Cardiac fibroblast (primary cell): ENCODE measurements at places on chromosomes 1 and 21.

DNA sequence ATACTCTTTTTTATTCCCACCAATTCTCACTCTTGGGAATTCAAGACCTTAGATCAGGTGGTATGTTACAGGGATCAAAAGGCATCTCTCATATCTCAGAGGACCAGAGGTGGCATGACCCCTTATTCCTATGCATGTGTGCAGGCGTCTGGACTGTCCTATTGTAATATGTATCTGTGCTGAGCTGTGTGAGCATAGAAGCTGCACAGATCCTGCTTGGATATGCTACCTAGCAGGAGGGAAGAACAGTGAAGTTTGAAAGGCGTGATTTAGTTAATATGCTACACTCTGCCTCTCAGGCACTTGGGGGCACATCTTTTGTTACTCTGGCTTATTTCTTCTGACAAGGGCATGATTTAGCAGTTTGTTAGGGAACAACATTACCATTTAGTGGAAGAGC is 86.7 kb upstream of the ZRANB2 start:
- no peak for DNase-seq

GRCh38 chr1:156905651-156906050 is 12.1 kb downstream of the PEAR1 start:
- DNase-seq, result no peak

- DNase-seq, result no peak
These were observed 25.6 kb downstream of the CDK18 start for GRCh38 chr1:205530116-205530515.

DNA sequence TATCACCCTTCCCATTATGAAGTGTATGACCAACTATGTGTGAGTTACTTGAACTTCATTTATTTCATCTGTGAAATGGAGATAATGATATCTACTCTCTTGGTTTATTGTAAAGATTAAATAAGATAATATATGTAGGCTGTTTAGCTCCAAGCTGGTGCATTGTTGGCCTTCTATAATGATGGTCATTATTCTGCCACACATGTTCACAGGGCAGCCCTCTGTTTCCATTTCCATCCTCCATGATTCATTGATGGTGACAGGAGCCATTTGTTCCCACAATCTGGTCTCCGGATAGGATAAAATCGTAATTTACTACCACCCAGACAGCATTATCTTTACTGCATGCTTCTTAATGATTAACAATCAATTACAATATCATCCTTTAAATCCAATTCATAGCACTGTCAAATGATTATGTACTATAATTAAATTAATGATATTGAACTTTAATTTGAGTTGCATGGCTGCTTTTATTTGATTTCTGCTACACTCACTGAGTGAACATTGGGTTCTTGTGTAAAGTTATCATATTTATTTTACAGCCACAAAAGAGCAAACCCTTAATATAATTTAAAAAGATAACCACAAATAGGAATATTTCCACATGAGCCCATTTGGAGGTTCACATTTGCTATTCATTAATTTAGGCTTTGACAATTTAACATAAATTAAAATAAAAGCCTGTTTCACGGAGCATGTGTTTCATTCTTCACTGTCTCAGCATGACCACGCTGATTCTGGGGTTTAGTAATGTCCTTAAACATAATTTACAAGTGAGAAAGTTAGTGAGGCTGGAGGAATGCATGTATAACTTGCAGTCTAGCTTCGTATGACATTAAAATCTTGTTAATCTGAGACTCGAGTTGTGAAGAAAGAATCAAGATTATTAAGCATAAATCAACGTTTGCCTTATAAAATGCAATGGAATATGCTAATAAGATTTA is 596.4 kb upstream of the ZRANB2 start:
- no peak for DNase-seq

DNA sequence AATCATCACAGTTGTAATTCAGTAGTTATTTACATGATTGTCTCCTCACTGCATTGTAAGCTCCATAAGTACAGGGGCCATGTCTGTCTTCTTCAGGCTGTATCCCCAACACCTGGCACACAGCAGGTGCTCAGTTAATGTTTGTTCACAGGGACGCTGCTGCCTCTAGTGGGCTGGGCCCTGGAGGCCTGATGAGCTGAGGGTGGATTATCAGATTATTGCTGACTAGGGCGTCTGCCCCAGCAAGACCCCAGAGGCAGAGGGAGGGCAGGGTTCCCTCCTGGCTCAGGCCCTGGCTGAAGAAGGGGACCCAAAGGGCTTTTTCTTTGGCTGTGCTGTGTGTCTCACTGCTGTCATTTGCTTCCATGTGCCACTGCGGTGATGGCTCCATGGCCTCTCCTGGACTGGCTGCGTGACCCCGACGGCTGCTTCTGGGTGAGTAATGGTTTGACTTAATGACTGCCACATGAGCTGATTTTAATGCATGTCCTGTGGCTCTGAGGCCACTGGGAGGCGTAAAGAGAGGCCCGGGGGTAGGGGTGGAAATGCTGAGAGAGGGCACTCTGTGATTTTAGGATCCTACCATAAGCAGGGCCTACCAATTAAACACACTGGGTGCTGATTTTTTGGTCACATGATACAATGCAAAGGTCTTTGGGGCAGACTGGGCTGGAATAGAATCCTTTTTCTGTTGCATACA is 20.8 kb upstream of the EPB41 start:
- DNase-seq, result peak; percentile 28

DNA sequence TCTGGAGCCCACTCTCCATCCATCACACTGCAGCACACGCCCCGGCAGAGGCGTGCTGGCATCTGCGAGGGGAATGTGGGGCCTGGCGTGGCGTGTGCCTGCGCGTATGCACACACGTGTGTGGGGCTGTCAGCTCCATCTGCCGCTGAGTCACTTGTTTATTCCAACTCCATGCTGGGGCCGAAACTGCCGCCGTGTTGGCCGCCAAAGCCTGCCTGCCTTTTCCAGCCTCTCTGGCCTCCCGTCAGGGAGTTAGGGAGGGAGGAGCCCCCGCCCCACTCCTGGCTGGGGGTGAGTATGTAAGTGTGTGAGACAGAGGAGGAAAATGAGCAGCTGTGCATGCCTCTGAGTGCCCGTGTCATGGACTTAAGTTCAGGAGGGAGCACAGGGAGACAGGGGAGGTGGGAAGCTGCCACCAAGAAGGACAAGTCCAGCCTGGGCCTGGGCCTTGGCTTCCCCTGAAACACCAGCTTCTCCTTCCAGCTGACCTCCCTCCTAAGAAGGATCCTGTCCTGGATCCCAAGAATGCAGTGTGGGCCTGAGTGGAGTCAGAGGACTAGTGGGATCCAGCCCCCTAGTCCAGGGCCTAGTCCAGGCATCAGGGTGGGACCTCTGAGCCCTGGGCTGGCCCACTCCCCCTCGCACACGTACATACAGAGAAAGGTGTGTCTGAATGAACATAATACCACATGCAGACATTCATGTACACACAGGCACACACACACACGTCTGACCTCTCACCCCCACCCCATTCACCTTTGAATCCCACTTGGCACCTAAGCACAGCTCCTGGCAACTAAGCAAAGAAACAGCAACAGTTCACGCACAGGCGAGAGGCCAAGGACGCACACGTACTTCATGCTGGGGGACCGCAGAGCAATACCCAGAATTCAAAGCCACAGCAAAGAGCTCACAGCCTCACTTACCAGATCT is 24.7 kb downstream of the MEF2D start:
- DNase-seq, result peak; percentile 52

DNA sequence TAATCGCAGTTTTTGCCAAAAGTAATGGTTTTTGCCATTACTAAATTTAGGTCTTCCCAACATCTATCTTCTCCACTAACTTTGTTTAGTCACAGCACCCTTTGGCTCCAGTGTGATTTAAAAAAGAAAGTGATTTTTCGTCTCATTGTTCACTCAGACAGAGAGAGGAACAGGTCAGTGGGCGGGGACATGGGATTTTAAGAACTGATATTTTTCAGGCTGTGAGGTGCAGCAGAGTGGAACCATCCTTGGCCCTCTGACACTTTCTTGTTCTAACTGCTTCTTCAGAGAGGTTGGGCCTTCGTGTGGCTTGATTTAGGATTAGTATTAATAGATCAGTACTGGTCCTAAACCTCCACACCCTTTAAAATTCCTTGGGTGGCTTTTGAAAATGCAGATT is 38.8 kb downstream of the CASQ2 start:
- no peak for DNase-seq

DNA sequence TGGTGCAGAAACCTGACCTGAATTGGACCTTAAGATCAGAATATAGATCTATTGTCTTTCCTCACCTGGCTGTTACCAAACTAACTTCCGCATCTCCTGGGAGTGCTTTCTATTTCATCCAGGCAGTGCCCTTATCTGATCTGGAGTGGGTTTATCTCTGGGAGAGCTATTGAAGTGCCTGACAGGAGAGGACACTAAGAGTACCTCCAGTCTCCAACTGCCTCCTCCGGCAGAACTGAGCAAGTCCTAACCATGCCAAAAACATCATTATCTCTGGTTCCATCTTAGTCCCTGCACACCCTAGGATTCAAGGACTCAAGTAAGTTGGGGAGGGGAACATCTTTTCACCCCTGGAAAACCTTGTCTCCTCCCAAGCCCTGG is 12.4 kb upstream of the KCNJ15 start:
- no peak for DNase-seq

DNA sequence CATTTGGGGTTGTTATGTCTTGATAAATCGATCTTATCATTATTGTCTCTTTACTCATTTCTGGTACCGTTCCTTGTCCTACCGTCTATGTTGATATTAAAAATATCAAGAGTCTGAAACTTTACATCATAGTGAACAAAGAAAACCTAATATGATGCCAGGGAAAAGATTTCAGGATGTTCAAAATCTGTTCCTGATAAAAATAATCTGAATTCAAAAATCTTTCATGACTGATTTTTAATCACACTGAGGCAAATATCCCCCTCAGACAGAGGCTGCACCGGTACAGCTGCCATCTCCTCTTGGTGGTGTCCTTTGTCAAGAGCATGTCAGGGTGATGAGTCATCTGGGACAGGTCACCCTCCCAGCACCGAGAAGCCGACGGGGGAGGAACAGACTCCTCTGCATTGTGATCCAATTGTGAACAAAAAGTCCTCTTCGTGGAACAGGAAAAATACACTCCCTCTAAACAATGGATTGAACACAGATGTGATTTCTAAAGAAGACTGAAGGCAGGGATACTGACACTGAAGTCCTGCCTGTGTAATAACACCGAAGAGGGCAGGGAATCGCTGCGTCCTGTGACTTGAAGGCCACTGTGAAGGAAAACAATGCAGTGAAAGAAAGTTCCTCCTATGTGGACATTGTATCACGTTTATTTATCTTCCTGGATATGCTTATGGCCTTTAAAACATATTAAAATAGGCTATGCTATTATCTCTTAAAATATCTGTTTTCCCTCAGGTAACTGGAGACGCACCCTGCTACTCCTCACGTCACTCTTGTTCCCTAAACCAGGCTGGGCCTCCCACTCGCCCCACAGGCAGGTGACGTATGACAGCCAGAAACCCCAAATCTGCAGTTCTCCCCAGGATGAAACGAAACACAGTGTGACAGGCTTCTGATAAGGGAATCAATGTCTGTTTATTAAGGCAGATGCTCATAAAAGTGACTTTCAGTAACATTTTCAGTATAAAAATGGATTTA is 4.3 kb upstream of the SPATC1L start:
- DNase-seq, result peak; percentile 85

DNA sequence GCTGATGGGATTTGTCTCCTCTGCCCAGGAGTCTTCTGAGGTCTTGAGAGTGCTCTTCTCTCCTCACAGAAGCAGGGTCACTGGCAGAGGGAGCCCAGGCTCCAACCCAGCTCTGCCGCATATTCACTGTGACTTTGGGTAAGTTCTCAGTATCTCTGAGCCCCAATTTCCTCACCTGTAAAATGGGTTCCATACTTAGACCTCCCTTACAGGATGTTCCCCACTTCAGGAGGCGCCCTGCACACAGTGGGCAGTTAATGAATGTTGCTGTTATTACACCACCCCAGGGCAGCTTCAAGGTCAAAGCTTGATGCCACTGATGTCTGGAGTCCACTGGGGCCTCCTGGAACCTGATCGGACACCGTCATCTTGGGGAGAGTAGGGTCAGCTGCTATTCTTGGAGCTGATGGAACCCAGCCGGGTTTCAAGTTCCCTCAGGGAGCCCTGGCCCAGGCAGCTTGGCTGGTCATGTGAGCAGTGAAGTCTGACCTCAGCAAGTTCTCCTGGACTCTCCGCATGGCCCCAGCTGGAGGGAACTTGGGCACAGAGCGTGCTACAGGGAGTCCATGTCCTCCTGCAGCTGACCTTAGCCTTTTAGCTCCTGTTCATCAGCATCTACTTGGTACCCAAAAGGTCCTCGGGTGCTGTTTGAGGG is 21.8 kb downstream of the COA7 start:
- peak; percentile 47 for DNase-seq

- peak; percentile 25 for DNase-seq
These were observed 55.8 kb upstream of the BOLA1 start for GRCh38 chr1:149843431-149844041.

DNA sequence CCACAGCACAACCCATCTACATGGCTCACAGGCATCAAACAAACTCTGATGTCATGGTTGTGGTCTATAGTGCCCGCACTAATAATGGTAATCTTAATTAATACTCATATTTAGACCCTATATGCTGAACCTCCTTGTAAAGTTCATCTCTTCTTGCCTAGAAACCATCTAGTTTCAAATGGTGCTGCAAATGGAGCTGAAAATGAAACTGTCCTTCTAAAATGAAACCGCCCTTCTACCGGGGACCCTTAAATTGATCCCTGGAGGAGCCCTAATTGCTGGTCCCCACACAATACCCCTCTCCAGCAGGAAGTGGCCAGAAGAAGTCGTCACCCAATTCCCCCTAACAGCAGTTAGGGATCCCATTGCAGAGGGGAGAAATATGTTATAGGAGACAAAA is 612.6 kb downstream of the MRPL39 start:
- no peak for DNase-seq
